ENCODE measurements at places on chromosomes 3 and 15.

- DNase-seq = no peak
Measured at GRCh38 chr3:197181741-197182140, 116.7 kb downstream of the DLG1 start.

DNA sequence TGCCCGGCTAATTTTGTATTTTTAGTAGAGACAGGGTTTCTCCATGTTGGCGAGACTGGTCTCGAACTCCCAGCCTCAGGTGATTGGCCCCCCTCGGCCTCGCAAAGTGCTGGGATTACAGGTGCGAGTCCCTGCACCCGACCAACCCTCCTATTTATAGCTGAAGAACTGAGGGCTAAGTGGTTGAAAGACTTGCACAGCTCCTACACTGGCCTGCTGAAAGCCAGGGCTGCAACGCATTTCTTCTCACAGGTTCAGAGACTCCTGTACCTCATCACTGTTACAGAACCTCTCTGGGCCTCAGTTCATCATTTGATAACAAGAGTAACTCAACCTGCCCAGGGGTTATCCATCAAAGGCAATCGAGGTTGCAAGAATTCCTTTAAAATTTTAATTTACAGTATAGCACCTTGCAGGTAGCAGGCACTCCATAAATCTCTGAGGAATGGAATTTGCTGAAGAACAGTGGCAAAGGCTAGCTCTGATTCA is 626.5 kb upstream of the TBL1XR1 start:
- no peak for DNase-seq

DNA sequence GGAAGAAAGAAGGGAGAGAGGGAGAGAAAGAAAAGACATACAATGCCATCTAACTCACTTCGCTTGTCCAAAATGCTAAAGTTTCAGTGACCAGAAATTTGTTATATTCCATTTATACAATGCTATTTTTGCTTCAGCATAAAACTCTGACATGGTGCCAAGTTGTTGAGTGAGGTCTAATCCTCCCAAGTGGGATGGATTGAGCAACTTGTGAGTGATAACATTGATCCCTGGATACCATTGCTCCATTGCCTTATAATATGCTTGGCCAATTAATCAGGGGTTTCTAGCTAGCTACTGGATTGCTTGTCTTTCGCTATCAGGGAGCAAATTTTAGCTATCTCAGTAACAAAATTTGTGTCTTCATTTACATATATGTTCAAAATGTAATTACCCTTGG is 615.6 kb upstream of the DPPA4 start:
- DNase-seq = no peak

DNA sequence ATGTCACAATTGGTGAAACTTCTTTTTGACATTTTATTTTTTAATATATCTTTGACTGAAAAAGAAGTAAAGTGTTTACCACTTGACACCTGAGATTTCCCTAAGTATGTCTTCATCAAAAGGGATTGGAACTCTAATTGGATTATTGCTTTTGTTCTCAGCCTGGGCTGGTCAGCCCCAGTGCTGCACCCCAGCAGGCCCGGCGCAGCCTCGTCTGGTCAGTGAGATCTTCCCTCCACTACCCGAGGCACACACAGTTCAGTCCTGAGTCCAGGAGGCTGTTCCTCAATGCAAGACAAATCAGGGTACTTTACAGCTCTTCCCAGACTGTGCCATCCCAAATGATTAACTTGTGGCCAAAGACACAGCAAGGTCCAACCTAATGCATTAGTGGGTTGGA is 146.9 kb upstream of the SEMA6D start:
- no peak for DNase-seq

DNA sequence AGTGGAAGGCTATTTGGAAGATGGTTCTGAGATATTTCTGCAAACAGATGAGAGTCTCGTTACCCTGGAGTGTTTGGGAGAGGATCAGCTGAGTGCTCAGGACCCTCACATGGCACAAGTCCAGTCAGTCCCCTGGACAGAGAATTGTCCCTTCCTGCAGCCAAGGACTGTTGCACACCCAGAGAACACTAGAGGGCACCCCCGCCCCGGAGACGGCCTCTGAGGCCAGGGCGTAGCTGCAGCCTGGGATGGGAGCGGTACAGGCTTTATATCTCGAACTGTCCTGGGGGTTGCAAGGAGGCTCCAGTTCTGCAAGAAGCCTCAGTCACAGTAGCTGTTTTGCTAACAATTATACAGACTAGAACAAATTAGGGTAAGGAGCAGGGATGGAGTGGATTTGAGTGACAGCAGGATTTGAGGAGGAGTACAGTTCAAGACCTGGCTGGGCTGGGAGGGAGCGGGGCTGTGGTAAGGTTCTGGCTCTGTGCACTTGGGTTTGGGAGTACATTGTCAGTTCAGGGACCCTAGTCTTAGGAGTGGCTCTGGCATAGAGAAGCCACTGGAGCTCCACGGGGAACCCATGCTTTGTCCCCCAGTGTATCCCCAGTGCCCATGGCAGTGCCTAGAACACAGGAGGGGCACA is 67.6 kb upstream of the HACD2 start:
- DNase-seq = peak; percentile 80

DNA sequence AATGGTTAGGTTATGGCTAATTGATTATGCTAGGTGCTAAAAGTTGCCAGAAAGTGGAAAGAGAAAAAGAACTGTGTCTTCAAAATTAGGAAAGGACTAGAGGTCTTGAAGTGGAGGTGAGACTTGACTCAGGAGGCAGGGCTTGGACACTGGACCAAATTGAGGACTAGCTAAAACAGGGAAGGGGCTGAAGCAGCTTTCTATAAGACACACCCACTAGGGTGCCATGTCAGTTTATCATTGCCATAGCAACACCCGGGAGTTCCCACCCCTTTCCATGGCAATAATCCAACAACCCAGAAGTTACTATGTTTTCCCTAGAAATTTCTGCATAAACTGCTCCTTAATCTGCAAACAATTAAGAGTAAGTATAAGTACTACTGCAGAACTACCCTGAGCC is 42.9 kb upstream of the MITF start:
- no peak for DNase-seq

DNA sequence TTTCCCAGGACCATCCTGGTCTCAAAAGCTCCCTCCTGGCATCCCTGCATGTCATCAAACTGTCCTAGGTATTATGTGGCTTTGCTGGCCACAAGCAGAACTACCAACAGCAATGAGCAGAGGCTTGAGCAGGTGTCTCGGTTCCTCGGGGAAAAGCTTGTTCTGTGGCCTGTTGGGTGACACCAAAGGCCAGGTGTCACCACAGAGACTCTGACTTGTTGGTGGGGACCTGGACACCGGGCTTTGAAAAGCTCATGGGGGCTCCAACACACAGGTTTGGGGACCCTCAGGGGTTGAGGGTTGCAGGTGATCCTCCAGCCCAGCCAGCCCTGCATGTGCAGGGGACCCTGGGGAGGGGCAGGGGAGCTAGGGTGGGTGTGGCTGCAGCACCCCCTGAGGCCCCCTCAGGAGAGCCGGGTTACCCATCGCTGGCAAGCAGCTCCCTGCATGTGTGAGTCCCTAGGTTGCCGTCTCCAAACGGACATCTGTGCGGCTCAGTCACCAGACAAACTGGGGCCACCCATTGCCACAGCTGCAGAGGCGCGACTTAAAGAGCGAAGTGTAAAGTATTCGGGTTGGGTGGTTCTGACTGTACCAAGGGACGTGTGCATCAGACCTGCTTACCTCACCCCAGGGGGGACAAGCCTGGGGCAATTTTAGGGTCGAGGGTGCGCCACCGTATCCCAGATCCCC is 140.1 kb downstream of the CHSY1 start:
- no peak for DNase-seq

- no peak for DNase-seq
Measured at GRCh38 chr3:190053919-190054672, 66.6 kb downstream of the P3H2 start.

DNA sequence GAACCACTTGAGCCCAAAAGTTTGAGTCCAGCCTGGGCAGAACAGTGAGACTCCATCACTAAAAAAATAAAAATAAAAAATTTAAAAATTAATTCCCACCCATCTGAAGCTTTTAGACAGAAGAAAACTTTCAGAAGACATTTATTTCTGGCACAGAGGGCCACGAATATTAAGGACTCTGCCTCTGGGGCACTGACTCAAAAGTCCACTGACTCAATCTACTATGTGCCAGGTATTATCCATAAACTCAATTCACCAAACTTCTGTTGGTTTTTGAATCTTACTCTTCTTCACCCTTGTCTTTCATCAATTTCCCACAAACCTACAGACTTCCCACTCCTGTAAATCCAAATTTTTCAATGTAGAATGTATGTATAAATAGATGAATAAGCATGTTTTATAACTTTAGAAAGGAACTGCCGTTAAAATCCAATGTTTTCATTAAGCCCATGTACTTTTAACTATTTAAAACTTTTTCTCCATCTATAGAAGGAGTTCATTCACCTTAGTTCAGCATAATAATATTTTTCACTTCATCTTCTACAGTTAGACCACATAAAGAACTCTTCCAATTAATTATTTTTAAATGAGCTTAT is 19.9 kb downstream of the ATP13A3 start:
- no peak for DNase-seq
